ENCODE measurements at places on chromosomes 11 and 22. TPM values are rescaled to one million over a fixed set of nuclear protein-coding genes. Genes with fewer than 3 reads are reported as not detected.

GRCh38 chr11:44017443-44018126 is 30.2 kb upstream of the ACCSL start:
- DNase-seq: no peak

DNA sequence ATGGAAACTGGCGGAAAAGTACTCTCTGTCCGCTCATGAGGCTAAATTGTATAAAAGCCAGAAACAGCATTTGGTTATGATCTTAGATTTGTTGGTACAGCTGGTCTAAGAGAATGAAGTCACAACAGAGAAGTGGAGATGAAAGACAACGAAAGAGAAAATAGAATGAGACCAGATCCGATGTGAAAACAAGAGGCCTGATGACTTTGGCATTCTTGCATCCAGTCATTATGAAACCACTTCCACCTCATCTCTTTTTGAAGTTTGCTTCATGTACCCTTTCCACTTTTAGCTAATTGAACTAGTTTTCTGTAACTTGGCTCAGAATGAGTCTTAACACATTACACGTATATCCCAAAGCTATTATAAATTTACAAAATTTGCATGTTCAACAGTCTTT is 1431.7 kb downstream of the LRRC4C start:
- no peak for DNase-seq

The HOATZ gene
- not detected for total RNA-seq

DNA sequence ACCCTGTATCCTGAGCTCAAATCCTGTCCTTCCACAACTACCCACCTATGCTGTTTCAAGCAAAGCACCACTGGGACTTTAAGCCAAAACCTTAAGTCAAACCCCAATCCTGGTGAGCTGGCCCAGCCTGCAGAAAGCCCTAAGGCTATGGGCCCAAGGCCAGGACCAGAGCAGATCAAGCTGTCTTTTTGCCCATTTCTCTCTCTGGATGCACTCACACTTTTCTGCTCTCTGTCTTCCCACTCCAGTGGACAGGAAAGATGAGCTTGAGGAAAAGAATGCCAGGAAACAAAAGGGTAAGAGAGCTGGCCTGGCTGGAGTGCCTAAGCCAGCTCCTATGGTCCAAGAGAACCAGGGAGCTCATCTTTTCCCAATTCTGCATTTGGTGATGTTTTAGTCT is 284.3 kb upstream of the ISX start:
- DNase-seq: no peak

DNA sequence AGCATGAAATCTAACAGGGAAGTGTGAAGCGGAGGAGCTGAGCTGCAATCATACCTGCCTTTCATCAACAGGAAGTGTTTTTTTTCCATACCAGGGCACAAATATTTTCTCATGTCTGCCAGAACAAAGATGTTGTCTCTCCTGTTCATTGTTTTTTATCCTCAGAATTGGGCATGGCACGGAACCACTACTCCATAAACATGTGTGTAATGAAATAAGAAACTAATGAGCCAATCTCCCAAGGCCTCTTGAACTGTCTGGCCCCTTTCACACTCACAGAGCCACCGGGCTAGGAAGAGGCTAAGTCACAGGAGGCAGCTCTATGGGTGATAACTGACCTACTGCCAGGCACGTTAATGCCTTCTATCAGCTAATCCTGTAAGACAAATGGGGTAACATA is 124.4 kb downstream of the ETS1 start:
- no peak for DNase-seq

GRCh38 chr22:40654522-40655167 is 18.1 kb upstream of the MRTFA start:
- DNase-seq: no peak

DNA sequence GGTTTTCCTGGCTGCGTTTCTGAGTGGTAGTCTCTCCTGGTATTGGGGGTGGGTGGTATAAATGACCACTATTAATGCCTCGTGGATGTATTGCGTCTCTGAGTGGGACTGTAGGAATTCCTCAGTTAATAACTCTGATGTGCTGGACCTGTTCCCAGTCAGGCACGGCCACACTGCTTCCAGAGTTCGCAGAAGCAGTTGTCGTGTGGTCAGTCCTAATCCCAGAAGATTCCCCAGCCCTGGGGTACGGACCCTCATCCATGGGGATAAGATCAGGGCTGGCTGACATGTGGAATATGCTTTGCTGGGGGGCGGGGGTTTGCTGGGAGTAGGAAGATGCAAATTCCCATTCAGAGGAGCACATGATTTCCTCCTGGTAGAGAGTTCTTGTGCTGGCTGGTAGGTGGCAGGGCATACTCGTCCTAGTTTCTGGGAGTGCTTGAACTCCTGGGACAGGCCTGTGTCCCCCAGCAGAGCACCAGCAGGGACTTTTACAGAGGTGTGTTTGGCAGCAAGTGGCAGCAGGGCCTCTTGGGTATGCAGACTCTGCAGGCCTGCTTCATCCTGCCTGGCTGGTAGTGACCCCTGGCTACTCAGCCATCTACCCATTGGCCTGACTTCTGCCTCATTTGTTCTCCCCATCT is 157.4 kb downstream of the NAV2 start:
- no peak for DNase-seq

DNA sequence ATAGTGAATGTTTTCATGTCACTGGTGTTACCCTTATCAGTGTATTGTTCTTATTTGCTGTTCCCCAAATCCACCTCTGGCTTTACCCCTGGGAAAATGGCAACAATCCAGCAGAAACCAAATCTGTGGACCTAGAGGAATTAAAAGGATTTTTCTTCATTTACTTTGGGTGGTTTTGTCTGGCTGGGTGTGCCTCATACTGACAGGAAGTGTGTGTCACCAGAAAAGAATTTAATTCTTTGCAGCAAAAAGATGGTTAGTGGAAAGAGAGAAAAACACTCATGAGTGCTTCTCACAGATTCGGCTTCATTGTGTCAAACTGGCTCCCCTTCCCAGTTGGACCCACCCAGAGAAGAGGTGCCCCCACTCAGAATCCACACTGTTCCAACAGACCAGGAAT is 38.9 kb downstream of the FZD4 start:
- no peak for DNase-seq
